A549 treated with Hydrocortisone at 1 μM for 4 hours (cell line): ENCODE measurements at places on chromosomes 3 and 15. TPM values are rescaled to one million over a fixed set of nuclear protein-coding genes. Genes with fewer than 3 reads are reported as not detected.

The DOCK3 gene
- 0.29 to 0.38 TPM (median 0.35 TPM) in 5 replicates for total RNA-seq

The CCR4 gene
- 0.03 to 0.07 TPM (median 0.05 TPM) in 5 replicates for total RNA-seq

The SH3GL3 gene
- total RNA-seq, result 0.38 to 0.75 TPM (median 0.61 TPM) in 5 replicates

The REC114 gene
- not detected in 5 replicates for total RNA-seq

The CEP97 gene
- 3.0 to 6.3 TPM (median 5.2 TPM) in 5 replicates for total RNA-seq

The CASR gene
- total RNA-seq, result not detected in 5 replicates

The IGSF10 gene
- 0.30 to 0.54 TPM (median 0.47 TPM) in 5 replicates for total RNA-seq

The KBTBD12 gene
- not detected in 5 replicates for total RNA-seq

The INKA1 gene
- 1.7 to 2.8 TPM (median 2.4 TPM) in 5 replicates for total RNA-seq

The MME gene
- 0.10 to 0.16 TPM in 2 of 5 replicates, not detected in the others for total RNA-seq

The GP9 gene
- total RNA-seq, result not detected in 5 replicates

The PGBD4 gene
- total RNA-seq, result 1.2 to 1.9 TPM (median 1.5 TPM) in 5 replicates

The KCNMB3 gene
- 1.1 to 1.8 TPM (median 1.4 TPM) in 5 replicates for total RNA-seq

The RRP9 gene
- 36.3 to 47.6 TPM (median 41.9 TPM) in 5 replicates for total RNA-seq

The PFN2 gene
- total RNA-seq, result 142 to 181 TPM (median 145 TPM) in 5 replicates

The TMIE gene
- total RNA-seq, result 0.13 to 0.23 TPM (median 0.16 TPM) in 5 replicates

The IQGAP1 gene
- 157 to 308 TPM (median 174 TPM) in 5 replicates for total RNA-seq

The CYP1A1 gene
- 1.4 to 2.5 TPM (median 1.8 TPM) in 5 replicates for total RNA-seq
